ENCODE measurements at places on chromosomes 16 and 17.

GRCh38 chr16:51755039-51755501, 604.0 kb upstream of the SALL1 start:
- DNase-seq, result no peak

DNA sequence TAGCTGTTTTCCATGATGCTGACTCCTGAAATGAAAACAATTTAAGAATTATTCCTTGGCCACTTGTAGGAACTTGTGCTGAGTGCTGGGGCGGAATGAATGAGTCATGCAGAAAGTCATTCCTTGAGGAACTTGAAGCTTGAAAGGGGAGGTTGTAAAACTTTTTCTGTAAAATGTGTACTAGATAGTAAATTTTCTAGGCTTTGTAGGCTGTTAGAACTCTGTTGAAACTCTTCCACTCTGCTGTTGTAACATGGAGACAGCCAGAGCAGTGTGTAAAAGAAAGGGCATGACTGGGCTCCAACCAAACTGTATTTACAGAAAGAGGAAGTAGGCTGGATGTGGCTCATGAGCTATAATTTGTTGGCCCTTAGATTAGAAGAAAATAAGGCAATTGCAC, 46.1 kb downstream of the ABCA8 start:
- DNase-seq, result no peak

DNA sequence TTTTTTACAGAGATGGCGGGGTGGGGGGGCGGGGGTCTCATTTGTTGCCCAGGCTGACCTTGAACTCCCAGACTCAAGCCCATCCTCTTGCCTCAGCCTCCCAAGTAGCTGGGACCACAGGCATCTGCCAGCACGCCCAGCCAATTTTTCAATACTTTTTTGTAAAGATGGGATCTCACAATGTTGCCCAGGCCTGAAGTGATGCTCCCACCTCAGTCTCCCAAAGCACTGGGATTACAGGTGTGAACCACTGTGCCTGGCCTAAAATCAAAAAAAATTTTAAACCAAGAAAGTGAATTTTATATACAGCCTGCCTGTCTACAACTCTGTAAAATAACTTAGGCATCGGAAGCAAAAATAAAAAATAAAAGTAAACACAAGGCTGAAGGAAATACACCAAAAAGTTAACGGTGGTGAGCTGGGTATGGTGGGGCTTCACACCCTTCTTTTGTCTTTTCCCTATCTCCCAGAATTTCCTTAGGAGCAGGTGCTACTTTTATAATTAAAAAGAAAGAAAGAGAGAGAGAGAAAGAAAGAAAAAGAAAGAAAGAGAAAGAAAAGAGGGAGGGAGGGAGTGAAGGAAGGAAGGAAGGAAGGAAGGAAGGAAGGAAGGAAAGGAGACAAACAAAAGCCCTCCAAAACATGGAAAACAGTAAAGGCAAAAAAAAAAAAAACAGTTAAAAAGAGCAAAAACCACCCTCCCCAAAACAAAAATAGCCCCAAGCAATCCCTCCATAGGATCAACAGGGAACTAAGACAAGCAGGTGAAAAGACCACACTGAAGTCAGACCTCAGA, 51.4 kb downstream of the TBC1D16 start:
- no peak for DNase-seq

DNA sequence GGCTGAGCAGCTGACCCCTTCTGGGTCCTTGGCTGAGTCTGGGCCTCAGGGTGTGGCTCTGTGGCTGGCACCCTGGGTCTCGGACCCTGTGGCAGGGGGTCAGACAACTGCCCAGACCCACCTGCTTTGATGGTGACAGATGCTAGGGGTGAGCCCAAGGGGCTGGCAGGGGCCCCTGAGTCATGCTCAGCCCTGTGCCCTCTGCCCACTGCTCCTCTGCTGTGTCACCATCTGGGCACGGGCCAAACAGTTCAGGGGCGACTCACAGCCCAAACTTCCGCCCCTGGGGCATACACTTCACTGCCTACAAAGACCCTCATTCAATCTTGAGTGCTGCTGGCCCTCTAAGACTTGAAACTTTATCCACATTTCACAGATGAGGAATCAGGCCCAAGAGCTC, 5.7 kb downstream of the ADGRG1 start:
- no peak for DNase-seq

GRCh38 chr17:60630352-60630751, 30.4 kb downstream of the PPM1D start:
- DNase-seq, result no peak

GRCh38 chr16:78428193-78428592, 328.7 kb downstream of the WWOX start:
- DNase-seq, result no peak

- no peak for DNase-seq
Observed at GRCh38 chr17:57935833-57936807, 19.1 kb downstream of the CUEDC1 start.
